Stimulated activated CD4-positive, alpha-beta T cell treated with anti-CD3 and anti-CD28 coated beads, Interleukin-1b, Interleukin-23, amount 100 ng/mL, for 1 hour (primary cell): ENCODE measurements at places on chromosomes 6 and 20.

GRCh38 chr20:33401184-33401920 lies at the start of gene CDK5RAP1:
TSS of gene CDK5RAP1 (minus strand) at chr20:33401519. CDS start at chr20:33397064, 4,455 bp downstream.
- peak; percentile 63 for DNase-seq

DNA sequence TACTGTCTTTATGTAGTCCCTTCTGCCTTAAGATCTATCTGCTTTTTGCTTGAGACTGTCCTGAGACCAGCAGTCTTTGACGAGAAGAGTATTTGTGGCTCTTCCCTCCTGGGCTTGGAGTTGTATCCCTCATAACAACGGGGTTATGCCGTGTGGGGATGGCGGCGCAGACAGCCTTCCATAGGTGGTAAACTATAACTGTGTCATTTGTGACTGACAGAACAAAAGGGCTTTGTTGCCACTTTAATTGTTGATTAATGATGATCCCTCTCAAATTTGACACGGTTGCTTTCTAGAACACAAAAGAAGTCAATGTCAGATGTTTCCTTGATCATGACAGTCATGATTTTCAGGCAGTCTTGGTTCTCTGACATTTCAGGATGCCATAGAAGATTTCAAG lies 196.6 kb downstream of the JARID2 start:
- no peak for DNase-seq

DNA sequence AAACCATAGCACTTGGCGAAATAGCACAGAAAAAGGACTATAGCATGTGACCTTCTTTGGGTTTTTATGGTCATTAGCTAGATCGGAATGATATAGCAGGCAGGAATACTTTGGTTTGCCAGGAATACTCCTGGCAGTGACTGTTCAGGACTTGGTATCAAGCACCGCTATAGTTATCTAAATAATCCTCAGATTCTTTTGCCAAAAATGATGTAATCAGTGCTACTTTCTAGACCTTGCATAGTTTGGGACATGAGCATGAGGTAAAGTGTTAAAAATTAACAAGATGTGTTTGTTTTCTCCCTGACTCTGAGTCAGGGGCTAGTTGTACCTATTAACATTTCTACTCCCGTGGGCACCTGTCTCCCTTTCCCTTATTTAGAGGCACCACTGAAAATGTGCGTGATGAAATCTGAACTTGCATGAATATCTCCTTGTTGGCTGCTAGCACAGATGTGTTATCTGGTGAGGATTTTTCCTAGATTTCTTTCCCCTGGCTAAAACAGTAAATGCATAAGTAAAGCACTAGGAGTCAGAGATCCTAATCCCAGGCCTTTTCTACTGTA lies 511.0 kb downstream of the CDKAL1 start:
- no peak for DNase-seq

- DNase-seq, result no peak
These were observed 33.5 kb upstream of the TSPYL1 start for GRCh38 chr6:116313101-116313776.

DNA sequence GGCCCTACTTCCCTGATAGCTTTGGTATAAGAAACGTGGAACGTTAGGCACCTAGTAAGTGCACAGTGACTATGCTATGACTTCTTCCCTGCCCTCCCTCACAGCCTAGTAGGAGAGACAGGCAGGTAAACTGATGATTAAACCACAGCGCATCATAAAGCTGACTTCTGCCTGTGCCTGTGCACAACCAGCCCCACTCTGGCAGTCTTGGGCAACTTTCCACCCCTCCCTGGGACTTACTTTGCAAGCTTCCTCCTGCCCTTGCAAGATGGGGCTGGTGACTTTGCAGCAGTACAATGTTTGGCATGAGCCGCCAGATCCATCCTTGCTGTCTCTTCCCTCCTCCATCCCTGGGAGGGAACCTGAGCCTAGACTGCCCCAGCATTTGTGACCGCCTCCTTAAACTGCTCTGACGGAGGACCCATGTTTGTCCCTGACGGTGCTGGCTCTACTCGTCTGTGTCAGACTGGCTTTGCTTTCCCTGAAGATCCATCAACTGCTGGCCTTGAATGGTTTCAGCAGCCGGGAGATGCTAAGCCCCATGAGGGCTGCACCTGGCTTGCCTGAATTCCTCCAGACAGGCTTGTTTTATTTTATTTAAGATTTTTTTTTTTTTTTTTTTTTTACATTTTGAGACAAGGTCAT lies 36.1 kb downstream of the EFCAB8 start:
- DNase-seq, result no peak

DNA sequence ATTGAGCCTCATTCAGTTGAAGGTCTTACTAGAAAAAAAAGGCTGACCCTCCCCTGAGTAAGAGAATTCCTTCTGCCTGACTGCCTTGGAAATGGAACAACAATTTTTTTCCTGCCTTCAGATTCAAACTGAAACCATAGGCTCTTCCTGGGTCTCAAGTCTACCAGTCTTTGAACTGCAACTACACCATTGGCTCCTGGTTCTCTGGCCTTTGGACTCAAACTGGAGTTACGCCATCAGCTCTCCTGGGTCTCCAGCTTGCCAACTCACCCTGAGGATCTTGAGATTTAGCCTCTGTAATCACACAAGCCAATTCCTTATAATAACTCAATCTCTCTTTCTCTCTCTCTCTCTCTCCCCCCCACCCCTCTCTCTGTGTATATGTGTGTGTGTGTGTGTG lies 36.0 kb upstream of the SNX9 start:
- DNase-seq, result no peak

DNA sequence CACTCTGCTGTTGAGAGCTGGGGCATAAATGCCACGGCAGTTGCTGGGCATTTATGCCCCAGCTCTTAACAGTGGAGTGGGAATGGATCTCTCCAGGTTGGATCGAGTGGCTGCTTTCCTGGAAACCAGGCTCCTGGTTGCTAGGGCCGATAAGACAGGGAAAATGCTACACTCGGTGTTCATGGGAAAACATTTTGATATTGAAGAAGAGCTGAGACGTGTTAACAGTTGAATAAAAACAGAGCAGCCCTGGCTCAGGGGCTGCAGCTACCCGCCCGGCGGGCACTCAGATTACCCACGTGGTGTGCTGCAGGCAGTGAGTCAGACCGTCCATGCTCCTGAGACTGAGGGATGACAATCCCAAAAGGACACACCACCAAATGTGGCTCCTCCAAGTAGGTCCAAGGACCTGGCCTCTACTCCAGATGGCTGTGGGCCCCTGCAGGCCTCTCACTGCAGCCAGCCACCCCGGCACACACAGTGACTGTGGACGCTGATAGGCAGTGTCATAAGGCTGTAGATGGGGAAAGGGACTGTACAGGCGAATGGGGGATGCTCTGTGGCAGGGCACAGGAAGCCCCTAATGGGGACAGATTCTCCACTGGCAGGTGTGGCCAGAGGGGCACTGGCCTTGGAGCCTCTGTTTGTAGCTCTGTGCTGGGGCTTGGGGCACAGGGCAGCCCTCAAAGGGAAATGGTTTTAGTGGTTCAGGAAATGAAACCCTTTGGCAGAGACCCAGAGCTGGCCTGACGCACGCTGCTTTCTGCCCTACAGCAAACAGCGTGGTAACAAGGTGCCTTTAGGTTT lies 237.8 kb downstream of the LY86 start:
- DNase-seq, result no peak

DNA sequence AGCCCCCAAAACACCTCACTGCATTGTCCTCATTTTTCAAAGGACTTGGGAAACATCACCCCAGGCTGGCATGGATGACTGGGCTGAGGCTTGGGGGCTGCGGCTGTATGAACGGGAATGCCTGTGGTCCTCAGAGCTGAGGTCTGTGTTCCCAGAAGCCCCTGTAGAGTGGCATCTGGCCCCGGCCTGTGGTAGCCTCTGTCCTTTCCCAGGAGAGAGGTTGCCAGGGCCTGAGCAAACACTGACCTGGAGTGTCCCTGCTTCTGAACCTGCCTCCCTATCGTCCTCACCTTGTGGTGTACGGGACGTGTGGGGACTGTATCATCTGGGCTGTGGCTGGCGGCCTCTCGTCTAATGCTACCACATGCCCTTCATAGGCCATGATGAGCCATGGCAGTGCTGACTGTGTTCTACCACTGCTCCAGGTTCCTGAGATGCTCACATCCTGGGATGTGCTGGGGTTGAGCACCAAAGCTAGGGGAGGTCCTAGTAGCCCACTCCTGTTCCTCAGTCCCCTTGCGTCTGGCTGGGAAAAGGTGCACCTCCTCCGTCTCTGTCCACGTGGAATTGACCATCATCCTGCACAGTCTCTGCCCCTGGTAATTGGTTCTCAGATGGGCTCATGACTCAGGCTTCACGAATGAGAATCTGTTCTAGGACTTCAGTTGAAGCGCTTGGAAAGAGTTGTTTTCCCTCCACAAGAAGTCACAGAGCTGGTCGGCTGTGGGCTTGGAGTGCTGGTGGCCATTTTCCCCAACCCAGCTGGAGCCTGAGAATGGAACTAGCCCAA lies 27.6 kb downstream of the PHACTR3 start:
- DNase-seq, result no peak

DNA sequence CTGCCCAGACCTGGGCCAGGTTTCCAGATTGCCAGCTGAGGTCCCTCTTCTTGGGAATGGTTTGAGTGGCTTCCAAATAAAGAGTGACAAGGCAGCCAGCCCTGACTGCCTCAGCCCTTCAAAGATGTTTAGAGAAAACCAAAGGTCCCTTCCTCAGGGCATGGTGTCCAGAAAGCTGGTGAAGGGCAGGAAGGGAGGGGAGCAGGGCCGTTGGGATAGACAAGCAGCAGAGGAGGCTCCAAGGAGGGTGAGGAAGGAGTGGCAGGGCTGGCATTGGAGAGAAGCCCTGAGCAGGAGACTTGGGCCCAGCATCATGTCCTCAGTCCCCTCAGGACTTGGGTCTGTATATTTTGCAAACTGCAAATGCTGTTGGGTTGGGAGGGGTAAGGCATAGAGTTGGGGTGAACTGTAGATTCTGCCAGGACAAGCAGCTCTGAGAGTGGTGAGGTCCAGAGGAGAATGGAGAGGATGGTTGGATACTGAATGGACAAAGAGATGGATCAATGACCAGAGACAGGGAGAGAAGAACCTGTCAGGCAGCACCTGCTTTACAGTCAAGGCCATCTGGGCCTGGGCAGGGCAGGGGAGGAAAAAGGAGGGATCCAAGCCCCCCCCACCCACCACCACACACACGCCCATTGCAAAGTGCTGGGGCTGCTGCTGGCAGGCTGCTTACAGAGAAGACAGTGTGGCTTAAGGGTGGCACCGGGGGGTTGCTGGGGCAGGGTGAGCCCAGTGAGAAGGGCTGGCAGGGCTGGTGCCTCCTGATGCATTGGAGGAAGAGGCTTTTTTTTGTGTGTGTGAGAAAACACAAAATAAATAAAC lies 5.5 kb upstream of the DSN1 start:
- no peak for DNase-seq

- no peak for DNase-seq
These were observed 172.0 kb downstream of the COL9A1 start for GRCh38 chr6:70130865-70131264.

DNA sequence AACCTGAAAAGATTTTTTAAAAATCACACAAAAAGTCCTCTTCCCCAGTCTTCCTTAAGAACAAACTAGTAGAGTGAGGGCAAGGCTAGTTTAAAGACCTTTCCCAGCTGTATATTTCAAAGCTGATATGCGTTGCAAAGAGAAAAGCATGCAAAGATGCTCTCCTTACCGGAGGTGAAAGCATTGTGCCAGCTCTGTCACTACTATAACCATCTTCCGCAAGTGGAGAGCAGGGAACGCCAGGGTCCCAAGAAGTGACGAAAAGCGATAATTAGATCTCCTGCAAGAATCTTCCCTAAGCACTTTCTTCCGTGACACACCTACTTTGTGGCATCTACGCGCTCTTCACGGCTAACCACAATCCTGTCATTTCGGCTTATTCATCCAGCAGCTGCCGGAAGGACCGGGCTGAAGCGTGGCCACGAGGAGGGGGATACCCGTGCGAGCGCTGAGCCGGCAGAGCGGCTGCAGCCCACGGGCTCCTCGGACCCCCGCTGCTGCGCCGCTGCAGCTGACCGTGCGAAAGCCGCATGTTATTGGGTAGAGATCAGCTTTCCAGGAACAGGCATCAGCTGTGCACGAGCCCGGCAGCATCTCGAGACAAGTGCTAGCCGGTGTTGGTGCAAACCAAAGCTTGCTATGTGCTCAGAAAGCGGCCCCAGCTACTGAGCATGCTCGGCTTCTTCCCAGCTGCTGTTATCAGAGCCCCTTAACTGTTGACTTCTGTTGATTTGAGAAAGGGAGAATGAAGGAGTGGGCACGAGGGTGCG lies 57.2 kb upstream of the ARHGAP18 start:
- no peak for DNase-seq

DNA sequence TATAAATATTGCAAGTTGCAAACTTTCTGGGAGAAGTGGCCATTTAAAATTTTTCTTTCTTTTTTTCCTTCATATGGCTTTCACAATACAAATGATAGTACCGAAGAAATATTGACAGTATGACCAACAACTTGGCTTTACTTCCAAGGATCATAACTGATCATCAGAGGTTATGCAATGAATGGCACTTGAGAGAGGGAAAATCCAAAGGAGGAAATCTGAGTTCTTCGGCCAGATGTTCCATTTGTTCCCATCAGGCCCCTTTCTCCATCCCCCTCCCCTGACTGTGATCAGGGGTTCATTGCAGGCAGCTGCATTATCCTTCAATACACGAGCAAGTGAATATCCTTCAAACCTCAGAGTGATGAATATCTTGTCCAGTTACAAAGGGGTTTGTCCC lies 130.0 kb upstream of the UST start:
- no peak for DNase-seq

DNA sequence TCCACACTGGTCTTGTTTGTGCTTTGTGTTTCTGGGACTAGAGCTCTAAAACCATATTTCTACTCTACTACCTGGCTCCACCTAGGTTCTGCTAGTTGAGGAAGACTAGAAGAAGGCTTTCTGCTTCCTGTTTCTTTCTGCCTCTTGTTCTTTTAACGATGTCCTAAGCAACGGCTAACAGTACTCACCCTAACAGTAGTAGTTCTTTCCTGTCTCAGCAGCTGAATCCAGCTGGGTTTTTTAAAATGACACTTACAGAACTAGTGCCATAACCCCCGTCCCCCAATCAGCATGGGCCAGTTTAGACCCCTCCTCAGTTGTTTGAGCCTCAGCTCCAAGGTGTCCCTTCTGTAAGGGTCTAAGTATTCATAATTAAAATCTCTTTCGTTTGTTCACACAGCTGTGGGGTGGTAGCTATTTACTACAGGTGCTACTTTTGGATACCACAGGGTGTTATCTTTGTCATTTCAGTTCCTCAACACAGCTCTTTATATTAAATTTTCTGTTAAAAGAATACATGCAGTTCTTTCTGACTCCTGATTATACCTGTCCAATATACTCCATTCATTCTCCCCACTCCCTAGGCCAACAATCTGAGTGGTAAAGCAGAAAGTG lies 790.2 kb downstream of the DHX35 start:
- no peak for DNase-seq

GRCh38 chr20:24116611-24117010 lies 128.0 kb upstream of the GGTLC1 start:
- DNase-seq, result no peak

- no peak for DNase-seq
These were observed 174.0 kb downstream of the AIG1 start for GRCh38 chr6:143234734-143235133.

GRCh38 chr20:24746351-24746685 lies 202.8 kb upstream of the CST7 start:
- no peak for DNase-seq
